Activated CD8-positive, alpha-beta memory T cell treated with anti-CD3 and anti-CD28 coated beads for 4 hours (primary cell): ENCODE measurements at places on chromosomes 3 and 15.

DNA sequence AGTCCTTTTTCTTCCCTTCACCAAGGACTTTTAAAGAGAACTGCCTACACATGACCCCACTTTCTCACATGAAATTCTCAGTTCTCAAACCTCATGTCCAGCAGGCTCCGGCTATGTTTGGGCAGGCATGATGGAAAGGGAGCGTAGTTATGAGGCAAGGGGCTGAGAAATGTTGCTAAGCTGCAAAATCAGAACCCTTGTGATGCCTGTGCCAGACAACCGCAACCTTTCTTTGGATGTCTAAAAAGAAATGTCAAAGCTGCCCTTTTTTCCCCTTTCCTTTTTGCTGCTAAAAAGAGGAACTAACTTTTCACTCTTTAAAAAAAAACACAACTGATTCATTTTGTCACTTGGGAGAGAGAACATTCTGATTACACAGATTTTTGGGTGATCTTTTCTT is 19.2 kb downstream of the GNB4 start:
- no peak for DNase-seq

- DNase-seq, result no peak
Observed at GRCh38 chr3:179949412-179949811, 87.3 kb downstream of the PEX5L start.

DNA sequence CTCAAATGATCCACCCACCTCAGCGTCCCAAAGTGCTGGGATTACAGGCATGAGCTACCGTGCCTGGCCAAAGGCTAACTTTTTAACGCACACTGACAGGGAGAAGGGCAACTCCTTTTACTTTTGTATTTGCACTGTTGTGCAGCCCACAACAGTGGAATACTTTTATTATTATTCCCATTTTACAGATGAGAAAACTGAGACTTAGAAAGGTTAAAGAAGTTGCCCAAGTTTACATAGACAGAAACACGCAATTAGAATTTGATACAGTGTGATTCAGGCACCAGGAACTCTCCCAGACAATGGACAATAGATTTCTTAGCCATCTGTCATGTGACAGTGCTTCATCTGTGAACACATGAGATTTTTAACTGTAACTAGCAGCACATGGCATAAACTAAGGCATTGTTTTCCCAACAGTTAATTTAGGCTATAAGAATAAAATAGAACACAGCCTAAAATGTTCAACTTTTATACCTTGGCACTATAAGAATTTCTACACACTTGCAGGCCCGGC is 18.8 kb downstream of the STAG1 start:
- DNase-seq, result no peak

- no peak for DNase-seq
Observed at GRCh38 chr15:36344887-36345286, 234.5 kb upstream of the CDIN1 start.

DNA sequence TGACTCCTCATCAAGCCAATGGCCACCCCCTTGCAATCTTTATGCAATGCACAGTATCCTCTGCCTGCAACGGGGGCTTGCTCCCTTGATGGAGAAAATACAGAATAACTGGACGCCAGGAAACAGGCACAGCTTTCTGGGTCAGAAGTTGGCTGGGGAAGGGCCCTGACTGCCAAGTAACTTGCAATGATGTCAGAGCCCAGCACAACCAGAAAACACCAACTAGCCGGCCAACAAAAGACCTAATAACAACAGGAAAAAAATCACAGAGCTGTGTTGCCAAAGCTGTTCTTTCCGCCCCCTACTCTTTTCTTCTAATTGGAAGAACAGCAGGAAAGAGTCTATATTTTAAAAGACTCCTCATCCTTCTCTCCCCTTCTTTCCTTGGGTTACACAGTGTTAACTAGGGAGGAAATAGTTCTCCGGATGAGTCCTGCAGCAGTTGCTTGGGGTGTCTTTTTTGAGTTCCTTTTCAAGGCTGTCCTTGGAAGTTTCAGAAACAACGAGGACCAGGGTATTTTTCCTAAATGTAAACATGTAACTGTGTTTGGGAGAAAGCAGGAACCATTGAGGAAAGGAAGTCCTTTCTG is 1.4 kb upstream of the SEMA6D start:
- DNase-seq, result no peak

DNA sequence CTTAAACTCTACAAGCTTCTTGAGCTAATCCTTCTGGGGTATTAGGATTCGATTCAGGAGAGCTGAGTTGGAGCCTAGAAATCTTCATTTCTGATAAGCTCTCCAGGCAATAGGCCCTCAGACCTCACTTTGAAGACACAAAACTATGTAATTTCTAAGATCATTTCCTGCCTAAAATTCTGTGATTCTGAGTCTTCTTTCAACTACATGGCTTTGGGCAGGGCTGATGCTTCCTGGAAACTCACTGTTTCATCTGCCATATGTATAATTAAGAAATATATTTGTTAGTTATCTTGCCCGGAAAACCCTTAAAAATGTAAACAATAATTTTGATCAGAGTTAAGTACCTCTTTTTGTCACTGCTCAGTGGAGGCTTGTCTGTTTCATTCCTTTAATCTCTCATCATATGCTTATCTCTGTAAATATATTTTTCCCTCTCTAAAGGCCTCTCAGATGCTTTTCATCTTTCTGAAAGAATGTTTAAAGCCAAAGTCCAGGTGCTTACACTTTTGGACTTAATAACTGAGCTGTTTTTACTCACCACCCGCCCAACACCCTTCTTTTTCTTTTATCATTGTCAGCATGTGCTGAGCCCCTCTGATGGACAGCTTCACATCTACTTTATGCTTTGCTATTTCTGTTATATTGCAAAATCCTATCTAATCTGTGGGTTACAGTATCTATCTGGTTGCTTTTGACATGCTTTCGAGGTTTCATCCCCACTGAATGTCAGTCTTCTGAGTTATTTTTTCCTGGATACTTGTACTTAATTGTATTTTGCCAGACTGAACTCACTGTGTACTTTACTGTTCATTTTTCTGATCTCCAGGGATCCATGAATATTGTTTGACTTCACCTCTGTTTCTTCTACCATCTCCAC is 38.2 kb downstream of the FILIP1L start:
- DNase-seq, result no peak

GRCh38 chr3:127078626-127079025 is 95.7 kb downstream of the PLXNA1 start:
- no peak for DNase-seq

GRCh38 chr15:28922707-28923012 is 36.9 kb downstream of the APBA2 start:
- no peak for DNase-seq

- no peak for DNase-seq
Observed at GRCh38 chr15:73081321-73081958, 29.2 kb downstream of the NEO1 start.

GRCh38 chr3:126101521-126101982 is 17.6 kb upstream of the SLC41A3 start:
- no peak for DNase-seq

- DNase-seq, result no peak
Observed at GRCh38 chr3:3296979-3297381, 117.5 kb upstream of the CRBN start.

GRCh38 chr3:62999158-62999557 is 123.9 kb upstream of the CADPS start:
- no peak for DNase-seq
